CD4-positive, alpha-beta T cell treated with Interleukin-17A for 1 hour (primary cell): ENCODE measurements at places on chromosomes 16 and 17.

- DNase-seq: no peak
These were observed 222.8 kb downstream of the CCDC182 start for GRCh38 chr17:57522042-57523005.

DNA sequence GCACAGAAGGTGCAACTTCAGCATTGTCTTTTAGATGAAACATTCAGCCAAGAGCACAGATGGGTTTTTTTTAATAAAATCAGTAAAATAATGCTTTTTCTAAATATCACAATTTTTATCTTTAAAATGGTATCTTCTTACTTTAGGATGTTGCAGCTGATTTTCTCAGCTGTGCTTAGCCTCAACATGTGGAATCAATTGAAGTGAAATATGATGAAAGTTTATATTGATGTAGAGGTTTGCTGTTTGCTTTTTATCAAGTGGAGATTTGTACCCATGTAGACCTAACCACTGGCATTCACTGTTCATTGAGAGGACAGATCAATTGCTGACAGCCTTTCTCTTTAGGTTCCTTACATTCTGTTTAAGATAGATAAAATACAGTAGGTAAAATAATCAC lies 107.8 kb downstream of the CYB561 start:
- DNase-seq: no peak

GRCh38 chr16:84085773-84086172 lies 31.0 kb downstream of the MBTPS1 start:
- no peak for DNase-seq

DNA sequence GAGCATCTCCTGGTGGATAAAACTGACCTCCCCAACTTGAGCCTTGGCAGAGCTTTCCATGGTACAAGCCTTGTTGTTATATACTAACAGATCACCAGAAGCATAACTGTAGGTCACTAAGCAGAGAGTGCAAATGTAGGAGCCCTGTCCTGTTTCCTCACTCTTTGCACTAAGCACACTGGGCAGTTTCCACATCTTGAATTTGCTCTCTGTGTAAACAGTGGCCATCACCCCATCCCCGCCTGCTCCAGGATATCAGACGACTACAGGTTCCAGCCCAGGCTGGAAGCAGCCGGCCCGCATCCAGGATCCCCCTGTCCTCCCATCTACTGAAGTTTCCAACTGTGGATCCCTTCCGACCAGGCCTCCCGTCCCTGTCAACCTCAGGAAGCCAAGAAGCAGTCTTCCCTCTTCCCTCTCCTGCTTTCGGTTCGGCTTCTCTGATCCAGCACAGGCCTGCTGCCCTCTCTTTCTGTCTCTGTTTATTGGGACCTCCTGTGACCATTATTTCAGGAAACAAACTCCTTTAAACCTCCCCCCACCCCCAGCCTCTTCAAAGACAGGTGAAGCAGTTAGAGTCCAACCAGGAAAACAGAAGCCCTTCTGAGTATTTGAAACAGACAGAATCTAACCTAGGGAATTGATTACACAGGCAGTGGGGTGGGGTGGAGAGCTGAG lies 22.6 kb upstream of the CACNG4 start:
- no peak for DNase-seq

DNA sequence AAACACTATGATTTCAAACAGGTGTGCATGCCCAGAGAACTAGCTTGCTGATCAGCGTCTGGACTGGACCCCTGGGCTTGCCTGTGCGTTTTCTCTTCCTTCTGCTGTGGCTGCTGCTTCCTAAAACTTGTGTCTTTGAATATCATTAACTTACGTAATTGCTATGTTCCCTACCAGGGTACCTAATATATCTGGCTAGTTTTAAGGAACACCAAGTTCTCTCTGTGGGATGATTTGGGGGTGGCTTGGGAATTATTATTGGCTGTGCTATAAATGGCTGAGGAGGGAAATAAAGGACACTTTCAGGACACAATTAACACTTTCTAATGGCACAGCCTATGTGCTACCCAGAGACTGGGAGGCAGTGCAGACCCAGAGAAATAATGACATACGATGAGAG lies 606.0 kb upstream of the RBFOX1 start:
- no peak for DNase-seq
